ENCODE measurements at places on chromosomes 4 and X.

DNA sequence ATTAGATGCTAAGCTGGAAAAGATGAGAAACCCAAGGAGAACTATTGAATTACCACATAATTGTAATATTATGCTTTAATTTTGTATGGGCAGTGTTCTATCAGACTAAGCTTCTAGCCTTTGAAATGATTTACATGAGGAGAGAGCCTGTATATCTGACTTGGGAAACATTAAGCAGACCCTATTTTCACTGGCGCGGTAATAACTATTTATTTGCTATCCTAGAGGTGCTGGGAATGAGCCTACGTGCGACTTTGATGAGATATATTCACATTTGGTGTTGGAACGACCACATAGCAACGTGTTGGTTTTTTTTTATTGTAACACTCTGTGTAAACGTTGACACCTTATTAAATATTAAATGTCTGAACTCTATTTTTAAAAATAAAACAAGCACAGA lies 80.5 kb downstream of the CLCN4 start:
- no peak for DNase-seq

DNA sequence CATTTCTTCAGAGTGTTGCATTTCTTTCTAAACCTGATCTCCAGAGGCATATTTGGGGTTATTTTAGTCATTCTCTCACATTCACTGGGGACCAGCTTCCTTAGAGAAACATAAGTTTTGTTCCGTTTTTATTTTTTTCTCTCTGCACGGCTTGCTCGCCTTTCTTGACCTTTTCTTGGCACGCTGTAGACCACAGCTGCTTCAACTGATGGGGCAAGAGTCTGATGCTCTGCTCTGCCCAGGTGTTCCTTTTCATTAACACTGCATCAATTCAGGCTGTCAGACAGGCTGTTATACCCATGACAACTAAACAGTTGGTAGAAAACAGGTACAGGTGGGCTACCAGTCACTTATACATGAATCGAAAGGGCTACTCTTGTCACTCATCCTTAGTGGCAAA lies 682.2 kb upstream of the DIAPH2 start:
- no peak for DNase-seq

- no peak for DNase-seq
These were observed 37.9 kb downstream of the WDR1 start for GRCh38 chr4:10078481-10079233.

DNA sequence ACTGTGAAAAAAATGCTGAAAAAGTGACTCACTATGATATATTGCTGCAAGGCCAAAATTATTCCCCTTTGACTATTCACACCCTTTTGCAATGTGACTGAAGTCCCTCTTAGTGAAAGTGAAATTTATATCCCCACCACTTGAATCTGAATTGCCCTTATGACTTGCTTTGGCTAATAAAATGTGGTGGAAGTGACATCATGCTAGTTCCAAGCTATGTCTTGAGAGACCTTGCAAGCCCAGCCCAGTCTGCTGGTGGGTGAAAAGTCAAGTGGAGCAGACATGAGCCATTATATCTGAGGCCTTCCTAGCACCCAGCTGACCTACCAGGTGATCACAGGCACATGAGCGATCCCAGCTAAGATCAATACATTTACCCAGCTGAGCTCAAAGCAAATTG lies 94.7 kb downstream of the LINC00632 start:
- DNase-seq: no peak

GRCh38 chr4:26174027-26174426 lies 146.8 kb upstream of the RBPJ start:
- DNase-seq: no peak

GRCh38 chr4:2372488-2373030 lies 45.9 kb downstream of the ZFYVE28 start:
- DNase-seq: no peak

GRCh38 chr4:62622089-62622488 lies 1422.0 kb downstream of the ADGRL3 start:
- no peak for DNase-seq

DNA sequence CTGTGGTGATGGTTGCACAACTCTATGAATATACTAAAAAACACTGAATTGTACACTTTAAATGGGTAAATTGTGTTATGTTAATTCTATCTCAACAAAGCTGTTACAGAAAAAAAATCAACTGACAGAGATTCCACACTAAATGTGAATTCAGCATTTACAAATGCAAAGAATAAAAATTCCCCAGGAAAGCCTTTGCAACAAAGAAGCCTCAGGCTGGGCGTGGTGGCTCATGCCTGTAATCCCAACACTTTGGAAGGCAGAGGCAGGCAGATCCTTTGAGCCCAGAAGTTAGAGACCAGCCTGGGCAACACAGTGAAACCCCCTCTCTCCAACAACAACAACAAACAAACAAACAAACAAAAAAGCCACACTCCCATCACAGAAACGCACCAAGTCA lies 8.9 kb downstream of the BCLAF3 start:
- no peak for DNase-seq

DNA sequence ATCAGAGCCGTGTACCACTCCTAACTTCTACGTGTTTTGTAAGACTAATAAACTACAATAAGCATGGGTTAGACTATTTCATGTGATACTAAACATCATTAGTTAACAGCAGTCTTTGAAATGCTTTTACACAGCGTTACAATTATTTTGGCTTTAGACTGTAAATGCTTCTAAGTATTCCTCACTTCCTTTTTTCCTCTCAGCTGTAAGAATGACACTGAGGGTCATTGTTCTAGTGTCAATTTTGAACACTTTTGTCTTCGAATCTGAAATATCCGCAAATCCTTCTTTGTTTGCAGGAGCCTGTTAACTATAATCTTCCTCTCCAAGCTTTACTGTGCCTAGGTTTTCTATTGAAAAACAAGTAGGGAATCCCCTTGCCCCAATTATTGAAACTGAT lies 1.5 kb downstream of the ABCE1 start:
- DNase-seq: no peak
